ENCODE measurements at places on chromosomes 16 and 17.
A peak's percentile ranks its signal among the peaks of the same experiment; 100 is the strongest.

DNA sequence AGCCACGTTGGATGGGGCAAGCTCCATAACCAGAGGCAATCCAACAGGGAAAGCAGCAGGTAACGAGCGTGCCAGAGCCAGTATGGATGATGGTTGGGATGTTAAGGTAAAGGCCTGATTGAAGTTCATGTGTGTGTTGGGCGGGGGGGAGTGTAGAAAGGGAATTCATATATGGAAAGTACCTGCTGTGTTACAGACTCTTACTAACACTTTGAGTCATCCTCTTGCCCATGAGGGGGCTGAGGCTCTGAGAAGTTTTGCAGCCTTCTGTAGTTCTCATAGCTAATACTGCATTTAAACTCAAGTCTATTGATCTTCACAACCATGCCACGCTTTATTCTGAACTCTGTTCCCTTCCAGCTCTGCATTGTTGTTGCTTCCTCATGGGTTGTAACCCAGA lies 28.5 kb downstream of the SYCE1L start:
- no peak for DNase-seq

DNA sequence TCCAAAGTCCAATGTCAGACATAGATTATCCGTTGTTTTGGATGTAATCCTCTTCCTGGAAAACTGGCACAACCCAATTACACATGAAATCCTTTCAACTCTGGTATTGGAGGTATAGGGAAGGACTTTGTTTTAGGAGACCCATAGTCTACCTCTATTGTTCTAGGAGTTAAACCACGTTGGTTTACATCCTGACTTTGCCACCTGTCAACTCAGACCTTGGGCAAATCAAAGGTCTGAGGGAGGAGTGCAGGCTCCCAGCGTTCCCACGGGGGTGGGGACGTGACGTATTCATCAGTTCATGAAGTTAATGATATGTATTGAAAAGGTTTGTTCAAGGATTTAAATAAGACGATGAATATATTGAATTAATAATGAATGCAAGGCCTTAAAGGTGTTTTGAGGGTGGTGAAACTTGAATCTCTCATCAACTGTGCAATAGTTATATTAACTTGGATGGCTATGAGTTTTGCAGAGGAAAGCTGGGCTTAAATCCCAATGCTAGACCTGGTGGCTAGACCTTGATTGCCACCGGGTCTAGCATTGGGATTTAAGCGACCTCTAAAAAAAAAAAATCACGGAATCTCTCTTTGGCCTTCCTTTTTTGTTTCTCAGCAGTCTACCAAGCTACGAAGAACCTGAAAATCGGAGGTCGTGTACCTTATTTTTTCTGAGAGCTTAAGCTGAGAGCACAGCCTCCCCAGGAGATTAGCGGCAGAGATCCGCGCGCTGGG lies 744 bp upstream of the NF1 start:
- no peak for DNase-seq

- DNase-seq = no peak
Observed at GRCh38 chr17:35906926-35907637, 23.5 kb downstream of the RDM1 start.

- no peak for DNase-seq
Observed at GRCh38 chr17:7654832-7655540, 4.3 kb downstream of the ATP1B2 start.

DNA sequence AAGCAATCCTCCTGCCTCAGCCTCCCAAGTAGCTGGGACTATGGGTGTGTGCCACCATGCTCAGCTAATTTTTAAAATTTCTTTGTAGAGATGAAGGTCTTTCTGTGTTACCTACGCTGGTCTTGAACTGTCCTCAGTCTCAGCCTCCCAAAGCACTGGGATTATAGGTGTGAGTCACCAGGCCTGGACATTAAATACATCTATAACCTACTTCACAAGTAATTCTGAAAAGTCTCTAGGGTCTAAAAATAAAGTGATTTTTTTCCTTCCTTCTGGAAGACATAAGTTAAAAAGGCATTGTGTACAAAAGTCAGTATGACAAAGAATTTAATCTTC lies 118.3 kb downstream of the PARN start:
- DNase-seq = no peak

DNA sequence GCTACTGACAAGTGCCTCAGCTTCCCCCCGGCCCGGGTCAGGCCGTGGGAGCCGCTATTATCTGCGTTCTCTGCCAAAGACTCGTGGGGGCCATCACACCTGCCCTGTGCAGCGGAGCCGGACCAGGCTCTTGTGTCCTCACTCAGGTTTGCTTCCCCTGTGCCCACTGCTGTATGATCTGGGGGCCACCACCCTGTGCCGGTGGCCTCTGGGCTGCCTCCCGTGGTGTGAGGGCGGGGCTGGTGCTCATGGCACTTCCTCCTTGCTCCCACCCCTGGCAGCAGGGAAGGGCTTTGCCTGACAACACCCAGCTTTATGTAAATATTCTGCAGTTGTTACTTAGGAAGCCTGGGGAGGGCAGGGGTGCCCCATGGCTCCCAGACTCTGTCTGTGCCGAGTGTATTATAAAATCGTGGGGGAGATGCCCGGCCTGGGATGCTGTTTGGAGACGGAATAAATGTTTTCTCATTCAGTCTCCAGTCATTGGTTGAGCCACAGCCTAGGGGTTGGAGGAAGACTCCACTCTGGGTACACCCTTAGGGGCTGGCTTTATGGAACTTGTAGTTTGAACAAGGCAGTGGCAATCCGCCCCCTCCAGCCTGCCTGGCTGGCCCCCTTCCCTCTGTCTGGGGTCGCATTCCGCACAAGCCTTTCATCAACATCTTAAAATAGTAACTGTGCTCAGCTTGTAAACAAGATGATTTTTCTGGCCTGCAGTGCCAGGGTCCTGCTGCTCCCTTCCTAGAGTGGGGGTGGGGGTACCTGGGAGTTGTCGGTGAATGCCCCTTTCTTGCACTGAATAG lies 4.1 kb downstream of the SYNGR2 start:
- peak; percentile 36 for DNase-seq

DNA sequence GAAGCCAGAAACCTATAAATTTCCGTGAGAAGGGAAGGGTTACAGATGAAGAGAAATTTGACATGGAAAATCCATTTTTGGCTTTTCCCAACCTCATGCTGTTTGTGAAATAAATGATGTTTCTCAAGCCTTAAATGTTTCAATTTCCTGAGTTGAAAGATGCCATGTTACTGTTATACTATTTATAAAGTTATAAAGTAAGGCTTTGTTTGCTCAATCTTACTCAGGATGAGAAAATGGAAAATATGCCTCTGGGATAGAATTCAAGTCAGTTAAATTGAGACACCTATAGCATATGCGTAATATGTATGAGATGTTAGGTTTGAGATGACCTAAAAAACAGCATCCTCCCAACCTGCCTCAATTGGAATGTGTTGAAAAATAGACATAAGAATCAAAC lies 19.9 kb upstream of the FAM20A start:
- DNase-seq = no peak

DNA sequence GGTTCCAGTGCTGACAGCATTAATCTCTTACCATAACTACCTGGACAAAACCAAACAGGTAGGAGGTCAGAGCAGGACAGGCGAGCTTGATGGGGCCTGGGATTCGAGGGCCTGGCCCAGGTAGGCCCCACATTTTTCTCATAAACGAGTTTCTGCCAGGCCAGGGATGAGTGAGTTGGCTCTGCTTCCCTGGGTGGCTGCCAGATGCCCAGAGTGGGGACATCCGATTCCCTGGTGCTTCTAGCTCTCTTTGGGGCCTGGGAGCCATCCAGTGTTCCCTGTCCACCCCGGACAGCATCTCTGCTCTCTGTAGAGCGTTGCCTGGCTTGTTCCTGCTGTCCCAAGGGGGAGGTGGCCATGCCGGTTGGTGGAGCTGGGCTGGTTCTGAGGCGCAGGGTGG lies 25.1 kb downstream of the TSC2 start:
- no peak for DNase-seq

- no peak for DNase-seq
Observed at GRCh38 chr17:13562271-13562800, 39.4 kb downstream of the HS3ST3A1 start.

DNA sequence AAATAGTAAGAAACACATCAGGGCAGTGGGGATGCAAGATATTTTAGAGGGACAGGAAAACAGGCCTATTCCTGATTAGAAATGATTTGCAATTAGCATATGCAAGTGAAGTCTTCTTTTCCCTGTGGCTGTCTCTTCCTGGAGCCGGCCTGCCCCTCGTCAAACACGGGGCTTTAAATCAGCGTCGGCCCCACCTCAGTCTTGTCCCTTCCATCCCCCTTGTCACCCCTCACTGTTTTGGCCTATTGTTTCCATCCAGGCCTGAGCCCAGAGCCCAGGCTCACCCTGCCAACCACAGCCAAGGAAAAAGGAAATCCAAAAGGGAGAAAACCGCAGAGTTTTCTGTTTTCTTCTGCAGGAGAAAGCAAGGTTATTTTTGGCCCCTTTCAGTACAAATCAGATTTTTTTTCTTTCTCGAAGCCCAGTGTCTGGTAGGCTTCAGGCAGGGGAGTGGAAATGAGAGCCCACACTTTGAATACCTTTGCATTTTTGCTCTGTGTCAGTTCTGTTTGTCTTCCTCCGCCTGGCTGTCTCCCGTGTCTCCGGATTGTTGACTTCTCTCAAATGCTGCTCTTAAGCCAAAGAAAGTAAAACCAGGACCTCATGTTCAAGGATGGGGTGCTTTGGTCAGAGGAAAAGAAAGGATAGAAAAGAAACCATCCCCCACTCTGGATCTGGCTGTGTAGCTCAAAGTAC lies 399.9 kb upstream of the CDH11 start:
- no peak for DNase-seq

DNA sequence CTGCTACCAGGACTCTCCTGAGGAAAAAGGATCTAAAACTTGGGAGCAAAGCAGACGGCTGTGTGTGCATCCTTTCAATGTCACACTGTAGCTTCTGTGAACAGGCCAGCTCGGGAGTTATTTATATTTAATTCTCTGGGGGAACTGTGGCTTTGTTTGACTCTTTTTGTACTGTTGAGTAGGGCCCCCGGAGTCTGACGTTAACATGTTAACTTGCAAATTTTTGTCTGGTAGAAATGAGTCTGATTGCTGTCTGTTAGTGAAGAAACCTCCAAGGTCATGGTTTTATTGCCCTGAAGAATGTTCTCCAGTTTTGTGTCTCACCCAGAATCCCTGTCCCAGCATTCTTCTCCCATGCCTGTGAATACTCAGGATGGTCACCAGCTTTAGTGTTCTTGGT lies 14.2 kb upstream of the KCNG4 start:
- DNase-seq = no peak

GRCh38 chr16:79845734-79846135 lies 245.2 kb upstream of the MAF start:
- DNase-seq = no peak

- peak; percentile 47 for DNase-seq
Observed at GRCh38 chr16:4263504-4264436, 9.1 kb downstream of the TFAP4 start.
